Stimulated activated CD4-positive, alpha-beta T cell treated with anti-CD3 and anti-CD28 coated beads, Interleukin-12 subunit alpha, Interleukin-12 subunit beta, amount 100 ng/mL, for 48 hours (primary cell): ENCODE measurements at places on chromosomes 3 and 15.

GRCh38 chr3:44468572-44469520, 8.6 kb downstream of the ZNF445 start:
- DNase-seq, result peak; percentile 46

DNA sequence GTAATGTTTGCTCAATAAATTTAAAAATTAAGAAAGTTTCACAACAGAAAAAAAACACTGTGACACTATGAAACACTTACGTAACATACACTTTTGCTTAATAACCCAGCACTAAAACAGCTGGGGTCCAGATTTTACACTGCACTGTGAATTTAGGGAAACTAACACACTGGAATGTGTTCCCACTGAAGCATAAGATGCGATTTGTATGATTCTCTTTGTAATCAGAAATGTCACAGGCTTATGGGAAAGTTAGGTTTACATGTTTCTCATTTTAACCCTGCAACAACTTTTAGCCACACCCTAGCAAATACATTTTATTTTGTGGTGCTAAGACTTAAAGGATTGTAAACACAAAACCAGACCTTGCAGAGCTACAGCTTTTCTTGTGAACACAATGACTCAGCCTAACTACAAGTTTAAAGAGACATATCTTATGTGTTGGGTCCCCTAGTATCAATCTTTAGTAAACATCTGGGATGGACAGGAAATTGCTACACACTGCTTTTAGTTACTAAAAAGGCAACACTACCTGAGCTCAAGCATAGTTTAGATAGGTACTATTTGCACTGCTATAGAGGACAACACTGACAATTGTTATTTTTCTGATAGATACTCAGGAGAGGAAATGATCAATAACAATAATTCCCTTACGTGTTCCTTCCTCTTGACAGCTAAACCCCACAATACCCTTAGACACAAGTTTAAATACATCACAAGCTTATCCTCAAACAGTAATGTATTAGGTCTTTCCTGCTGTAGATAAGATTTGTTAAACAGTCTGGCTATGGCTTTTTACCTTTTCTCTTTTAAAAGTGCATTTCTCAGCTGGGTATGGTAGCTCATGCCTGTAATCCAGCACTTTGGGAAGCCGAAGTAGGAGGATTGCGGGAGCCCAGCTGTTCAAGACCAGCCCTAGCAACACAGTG, 3.8 kb downstream of the PLD1 start:
- no peak for DNase-seq

- DNase-seq, result no peak
Measured at GRCh38 chr3:12303534-12303933, 14.7 kb downstream of the PPARG start.

- no peak for DNase-seq
Measured at GRCh38 chr3:158486200-158486599, 84.8 kb upstream of the MLF1 start.

- DNase-seq, result no peak
Measured at GRCh38 chr15:26232691-26233090, 369.6 kb upstream of the ATP10A start.

DNA sequence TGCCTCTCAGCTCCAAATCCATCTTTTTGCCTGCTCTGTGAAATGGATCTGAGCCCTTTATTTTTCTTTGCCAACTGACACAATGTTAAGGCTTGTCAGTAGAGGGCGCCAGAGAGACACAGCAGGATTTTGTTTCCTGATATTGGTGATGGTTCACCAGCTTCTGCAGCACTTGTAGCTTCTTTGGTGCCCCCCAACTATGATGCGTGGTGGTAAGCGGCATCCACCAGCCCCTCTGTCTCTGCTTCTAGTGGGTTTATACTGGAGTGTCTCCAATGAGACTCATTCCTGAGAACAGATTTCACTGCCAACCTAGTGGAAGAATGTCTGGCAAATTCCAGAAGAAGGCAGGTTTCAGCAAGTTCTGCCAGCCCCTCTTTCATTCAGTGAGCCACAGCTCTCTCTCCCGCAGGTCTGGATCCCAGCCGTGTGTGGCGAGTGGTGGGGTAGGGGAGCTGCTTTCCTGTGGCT, 471.9 kb upstream of the FRG2C start:
- peak; percentile 20 for DNase-seq
